ENCODE measurements at places on chromosomes 16 and 17.

- DNase-seq = no peak
Measured at GRCh38 chr16:54026456-54026855, 260.1 kb downstream of the IRX3 start.

GRCh38 chr17:72535779-72536178 is 415.0 kb downstream of the SOX9 start:
- no peak for DNase-seq

- no peak for DNase-seq
Measured at GRCh38 chr17:82868715-82869131, 28.9 kb upstream of the ZNF750 start.

GRCh38 chr17:51629232-51629631 is 368.9 kb downstream of the UTP18 start:
- no peak for DNase-seq

- no peak for DNase-seq
Measured at GRCh38 chr17:8608001-8608400, 22.5 kb downstream of the MYH10 start.

GRCh38 chr16:66959704-66960161 is 1.3 kb upstream of the CES3 start:
- DNase-seq = no peak

DNA sequence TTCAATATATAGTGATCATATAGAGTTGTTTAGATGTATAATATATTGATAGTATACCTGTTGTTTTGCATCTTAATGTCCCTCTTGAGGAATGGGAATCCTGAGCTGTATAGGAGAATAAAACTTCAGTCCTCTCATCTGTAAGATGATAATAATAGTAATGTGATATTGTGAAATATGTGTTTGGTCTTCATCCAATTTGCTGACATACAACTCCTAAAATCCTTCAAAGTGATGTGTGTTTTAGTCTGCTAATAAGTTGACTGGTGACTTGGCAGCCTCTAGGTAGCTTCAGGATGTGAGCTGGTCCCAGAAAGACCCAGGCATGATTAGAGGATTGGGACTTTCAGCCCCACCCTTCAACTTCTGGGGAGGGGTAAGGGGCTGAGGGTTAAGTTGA is 22.8 kb upstream of the NFAT5 start:
- no peak for DNase-seq

DNA sequence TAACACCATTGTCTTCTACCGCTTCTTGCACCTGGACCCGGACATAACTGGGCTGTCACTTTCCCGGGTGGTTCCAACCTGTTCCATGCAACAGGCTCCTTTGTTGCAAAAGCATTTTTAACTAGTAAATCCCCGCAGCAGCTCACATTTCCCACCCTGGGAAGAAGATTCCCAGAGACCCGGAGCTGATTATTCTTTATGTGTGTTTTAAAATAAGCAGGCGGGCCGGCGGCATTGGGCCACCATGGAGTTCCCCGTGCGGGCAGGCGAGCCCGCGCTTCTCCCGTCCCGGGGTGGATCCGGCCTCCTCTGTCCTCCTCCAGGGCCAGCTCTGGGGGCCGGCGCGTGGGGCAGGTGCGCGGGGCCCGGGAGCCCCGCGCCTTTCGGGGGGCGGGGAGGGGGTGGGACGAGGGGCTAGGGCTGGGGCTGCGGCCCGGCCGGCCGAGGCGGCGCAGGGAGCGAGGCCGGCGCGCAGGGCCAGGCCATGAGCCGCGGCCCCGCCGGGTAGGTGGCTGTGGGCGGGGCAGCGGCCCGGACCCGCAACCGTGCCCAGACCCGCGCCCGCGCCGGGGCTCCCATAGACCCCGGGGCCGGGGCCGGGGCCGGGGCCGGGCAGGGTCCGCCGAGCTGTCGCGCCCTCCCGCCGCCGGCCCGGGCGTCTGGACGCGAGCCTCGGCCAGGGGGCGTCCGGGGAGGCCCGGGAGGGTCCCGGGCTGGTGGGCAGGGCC is 1.7 kb downstream of the CRAMP1 start:
- no peak for DNase-seq

DNA sequence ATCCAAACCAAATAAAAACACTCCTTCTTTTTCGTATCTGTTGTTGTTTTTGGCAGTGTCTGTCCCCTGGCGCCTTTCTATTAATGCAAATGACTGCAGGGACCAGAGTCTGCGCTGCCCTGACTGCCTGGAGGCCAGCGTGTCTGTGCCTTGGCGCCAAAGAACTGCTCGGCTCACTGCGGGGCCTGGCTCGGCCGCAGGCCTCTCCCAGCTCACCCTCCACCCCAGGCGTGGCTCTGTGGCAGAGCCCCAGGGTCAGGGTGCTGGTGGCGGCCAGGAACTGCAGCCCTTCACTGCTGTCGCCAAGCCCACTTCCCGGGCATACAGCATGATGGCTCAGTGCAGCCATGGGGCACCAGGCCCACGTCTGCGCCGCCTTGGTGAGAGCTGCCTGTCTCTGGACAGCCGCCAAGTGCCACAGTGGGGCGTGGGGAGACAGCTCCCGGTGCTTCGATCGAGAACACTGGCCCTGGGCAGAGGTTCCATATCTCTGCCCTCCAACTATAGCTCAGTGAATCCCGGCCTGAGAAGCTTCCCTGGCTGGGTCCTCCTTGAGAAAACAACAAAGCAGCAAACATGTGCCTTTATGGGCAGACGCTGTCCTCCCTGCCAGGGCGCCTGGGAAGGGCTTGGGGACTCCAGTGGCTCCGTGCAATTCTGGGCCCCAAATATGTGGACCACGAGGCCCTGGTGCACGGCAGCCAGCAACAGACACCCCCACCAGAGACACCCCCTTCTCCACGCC is 11.1 kb downstream of the CANT1 start:
- no peak for DNase-seq

GRCh38 chr16:50563989-50564388 is 15.8 kb downstream of the NKD1 start:
- no peak for DNase-seq

- DNase-seq = peak; percentile 81
Measured at GRCh38 chr16:52265446-52265861, 281.5 kb downstream of the TOX3 start.

- no peak for DNase-seq
Measured at GRCh38 chr16:3695610-3696369, 21.5 kb downstream of the TRAP1 start.

GRCh38 chr17:32320847-32321246 is 21.1 kb downstream of the C17orf75 start:
- DNase-seq = no peak

GRCh38 chr17:855569-855968 is 73.4 kb downstream of the MRM3 start:
- DNase-seq = no peak

DNA sequence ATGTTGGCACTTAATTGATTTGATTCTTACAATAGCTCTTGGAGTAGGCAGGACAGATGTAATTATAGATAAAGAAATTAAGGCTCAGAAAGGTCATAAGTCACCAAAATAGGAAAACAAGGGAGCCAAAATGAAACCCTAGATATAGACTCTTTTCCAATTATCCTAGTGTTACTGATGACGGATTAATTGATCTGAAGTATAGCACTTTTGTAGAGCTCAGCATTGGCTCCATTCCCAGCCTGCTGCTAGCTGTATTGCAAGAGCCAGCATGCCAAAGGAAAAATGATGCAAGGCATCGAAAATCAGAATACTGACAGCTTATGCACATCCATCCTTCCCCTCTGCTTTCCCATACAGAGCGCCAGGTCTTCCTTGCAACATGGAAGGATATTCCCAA is 21.6 kb upstream of the RASL10B start:
- no peak for DNase-seq

DNA sequence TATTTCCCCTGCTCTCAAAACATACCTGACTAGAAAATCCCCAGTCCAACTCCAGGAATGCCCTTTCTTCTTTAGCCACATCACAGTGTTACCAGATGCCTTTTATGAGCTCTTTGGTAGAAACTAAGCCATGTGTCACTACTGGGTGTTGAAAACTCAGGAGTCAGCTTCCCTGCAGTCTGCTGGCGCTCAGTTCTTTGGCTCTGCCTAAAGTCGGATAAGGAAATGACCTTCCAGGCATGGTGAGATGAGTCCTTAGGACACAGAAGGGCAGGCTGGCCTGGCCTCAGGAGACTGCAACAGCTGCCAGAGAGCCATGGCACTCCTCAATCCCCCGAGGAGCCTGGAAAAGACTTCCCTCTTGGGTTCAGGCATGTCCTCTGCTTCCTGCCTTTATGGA is 89.1 kb downstream of the CDH13 start:
- DNase-seq = no peak

DNA sequence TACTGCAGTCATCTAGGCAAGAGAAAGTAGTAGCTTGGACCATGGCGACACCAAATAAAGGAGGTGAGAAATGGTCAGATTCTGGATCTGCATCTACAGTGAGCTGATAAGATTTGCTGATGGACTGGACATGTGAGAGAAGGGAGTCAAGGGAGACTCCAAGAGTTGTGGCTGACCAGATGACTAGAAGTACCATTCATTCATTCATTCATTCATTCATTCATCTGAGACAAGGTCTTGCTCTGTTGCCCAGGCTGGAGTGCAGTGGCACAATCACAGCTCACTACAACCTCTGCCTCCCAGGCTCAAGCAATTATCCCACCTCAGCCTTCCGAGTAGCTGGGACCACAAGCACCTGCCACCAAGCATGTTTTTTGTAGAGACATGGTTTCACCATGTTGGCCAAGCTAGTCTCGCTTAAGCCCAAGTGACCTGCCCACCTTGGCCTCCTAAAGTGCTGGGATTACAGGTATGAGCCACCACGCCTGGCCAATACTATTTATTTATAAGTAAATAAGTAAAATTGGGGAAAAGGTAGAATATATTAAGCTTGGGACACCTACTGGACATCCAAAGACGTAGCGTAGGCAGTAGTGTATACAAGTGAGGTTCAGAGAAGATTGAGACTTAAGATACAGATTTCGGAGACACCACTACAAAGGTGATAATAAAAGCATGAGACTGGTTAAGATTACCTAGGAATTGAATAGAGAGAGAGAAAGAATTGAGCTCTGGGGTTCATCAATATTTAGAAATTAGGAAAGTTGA is 15.7 kb upstream of the RNF43 start:
- no peak for DNase-seq

GRCh38 chr16:27676839-27677238 is 126.9 kb downstream of the KATNIP start:
- DNase-seq = no peak

DNA sequence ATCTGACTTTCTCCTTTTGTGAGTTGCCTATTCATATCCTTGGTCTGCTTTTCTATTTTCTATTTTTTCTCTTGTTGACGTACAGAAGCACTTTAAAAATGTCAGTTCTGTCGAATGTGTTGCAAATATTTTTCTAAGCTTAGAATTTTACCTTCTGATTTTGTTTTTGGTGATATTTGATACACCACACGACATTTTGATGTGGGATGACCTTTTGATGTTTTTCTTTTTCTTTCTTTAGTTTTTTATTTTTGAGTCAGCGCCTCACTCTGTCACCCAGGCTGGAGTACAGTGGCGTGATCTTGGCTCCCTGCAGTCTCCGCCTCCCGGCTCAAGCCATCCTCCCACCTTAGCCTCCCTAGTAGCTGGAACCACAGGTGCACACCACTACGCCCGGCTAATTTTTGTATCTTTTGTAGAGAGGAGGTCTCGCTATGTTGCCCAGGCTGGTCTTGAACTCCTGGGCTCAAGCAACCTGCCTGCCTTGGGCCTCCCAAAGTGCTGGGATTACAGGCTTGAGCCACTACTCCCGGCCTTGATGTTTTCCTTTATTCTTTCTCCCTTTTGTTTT is 39.6 kb downstream of the WSB1 start:
- DNase-seq = no peak
